ENCODE measurements at places on chromosomes 3 and 15.

DNA sequence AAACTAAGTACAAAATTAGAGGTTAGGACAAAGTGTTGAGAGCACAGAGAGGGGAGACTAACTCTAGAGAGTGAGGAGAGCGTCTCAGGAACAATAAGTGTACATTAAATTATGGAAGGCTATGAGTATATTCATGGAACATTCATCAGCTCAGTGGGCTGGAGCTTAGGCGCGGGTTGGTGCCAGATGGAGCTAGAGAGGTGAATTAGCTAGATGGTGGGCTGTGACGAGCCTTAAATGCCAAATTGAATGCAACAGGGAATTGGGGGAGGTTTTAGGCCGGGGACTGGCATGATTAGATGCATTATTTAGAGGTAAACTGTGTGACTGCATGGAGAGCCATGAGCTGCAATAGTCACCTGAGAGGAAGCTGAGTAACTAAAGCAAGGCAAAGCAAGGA lies 97.1 kb downstream of the TMEM108 start:
- DNase-seq, result no peak

GRCh38 chr3:16182612-16183011 lies 8.1 kb downstream of the GALNT15 start:
- DNase-seq, result no peak

- DNase-seq, result no peak
Observed at GRCh38 chr3:70488131-70488530, 175.7 kb upstream of the MDFIC2 start.

DNA sequence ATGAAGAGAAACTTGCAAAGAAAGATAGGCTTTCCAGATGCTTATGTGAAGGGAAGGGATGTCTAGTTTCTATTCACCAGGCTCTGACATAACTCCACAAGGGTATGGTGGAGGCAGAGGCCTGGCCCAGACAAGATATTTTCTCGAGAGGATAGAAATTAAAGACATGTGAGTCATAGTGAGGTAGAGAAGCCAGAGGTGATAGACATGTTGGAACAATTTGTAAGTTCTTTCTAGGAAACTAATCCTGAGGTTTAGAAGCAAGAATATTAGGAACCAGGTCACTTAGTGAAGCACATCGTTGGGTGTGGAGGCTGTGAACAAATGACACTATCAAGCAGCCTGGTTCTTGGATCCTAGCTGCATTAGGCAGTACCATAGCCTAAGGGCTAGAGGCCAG lies 176.9 kb downstream of the BBX start:
- DNase-seq, result no peak

- DNase-seq, result no peak
Observed at GRCh38 chr3:11906407-11906806, 59.7 kb upstream of the TAMM41 start.

GRCh38 chr3:124761250-124761796 lies 31.1 kb downstream of the UMPS start:
- DNase-seq, result peak; percentile 70

GRCh38 chr15:38587214-38587613 lies 22.6 kb upstream of the RASGRP1 start:
- no peak for DNase-seq

- DNase-seq, result no peak
Observed at GRCh38 chr3:153354641-153355040, 192.6 kb downstream of the RAP2B start.

DNA sequence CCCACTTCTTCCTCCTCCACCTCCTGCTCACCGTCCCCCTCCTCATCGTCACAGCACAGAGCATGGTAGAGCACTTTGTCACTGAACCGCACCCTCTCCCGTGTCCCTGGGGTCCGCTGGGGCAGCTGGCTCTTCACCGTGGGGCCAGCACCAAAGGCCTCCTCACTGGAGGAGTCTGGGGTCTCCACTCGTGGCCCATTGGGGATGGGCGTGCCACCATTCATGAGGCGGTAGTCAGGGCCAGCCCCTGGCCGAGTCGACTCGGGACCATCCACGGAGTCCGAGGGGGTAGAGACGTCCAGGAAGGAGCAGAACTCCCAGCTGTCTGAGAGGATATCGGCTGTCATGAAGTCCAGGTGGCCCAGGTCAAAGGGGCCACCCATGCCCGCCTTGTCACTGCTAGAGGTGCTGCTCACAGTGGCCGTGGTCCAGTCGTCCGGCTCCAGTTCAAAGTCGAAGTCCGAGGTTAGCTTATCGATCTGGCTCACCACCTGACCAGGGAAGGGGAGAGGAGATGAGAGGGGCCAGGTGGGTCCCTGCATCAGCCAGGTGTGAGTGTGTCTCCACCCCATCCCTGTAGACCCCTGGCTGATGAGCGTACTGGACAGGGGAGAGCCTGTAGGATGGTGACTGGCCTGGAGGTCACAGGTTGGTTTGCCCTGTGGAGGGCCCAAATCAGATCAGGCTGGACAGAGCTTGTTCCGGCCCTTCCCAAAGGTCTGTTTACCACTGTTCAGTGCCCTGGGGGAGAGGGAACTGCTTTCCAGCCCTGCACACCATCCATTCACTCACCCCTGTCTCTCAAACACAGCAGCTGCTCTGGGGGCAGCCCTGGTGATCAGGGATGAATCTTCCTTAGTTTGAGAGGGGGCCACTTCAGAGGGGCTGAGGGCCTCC lies 12.8 kb downstream of the INSYN1 start:
- no peak for DNase-seq

DNA sequence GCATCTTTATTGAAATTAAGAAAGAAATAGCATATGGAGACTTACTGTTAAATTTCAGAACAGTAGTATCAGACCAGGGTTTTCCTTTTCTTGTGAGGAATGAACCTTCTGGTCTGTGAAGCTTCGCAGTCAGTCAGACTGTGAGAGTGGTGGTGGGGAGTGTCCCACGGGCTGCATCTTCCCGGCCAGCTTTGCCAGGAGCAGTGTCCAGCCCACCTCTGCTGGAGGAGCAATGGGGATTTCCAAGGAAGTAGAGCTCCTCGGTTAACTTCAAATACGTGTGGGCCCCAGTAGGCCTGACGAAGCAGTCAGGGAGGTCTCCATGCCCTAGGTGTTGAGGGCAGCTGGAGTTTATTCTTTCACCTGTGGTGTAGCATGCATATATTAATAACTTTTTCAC lies 40.9 kb upstream of the FBXL22 start:
- DNase-seq, result no peak

DNA sequence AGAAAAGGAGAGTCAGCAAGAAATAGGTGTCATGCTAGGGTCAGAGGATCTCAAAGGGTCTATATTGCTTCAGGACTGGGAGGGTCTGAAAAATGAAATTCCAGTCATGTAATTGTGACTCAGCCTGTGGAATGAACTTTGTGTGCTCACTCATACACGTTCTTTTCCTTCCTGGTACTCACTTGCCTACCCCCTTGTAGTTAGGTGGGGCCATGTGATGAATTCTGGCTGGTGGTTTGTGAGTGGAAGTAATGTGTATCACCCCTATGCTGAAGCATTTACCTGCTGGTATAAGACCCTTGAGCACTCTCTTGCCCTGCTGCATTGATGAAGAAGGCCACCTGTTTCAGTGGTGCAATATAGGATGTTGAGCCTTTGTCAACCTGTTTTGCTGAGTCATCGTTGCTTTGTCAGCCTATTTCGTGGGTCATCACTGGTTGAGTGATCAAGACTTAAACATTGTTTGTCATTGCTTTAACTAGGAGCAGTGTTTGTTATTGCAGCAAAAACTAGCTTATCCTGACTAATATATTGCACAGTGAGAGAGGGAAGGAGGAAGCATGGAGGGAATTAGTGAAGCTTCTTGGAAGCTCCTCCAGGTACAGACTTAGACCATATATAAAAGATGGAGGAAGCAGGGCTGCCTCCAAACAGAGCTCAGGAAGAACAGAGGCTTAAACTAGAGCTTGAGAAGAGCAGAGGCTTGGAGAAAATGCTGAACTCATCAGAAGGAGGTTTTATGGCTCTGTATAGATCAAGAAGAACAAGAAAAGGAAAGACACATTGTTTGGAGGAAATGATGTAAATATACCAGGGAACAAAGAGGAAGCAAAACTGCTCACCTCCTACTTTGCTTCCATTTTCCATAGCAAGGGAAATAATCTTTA lies 28.9 kb downstream of the TLNRD1 start:
- no peak for DNase-seq

GRCh38 chr15:44711743-44712345 lies 527 bp downstream of the B2M start:
- DNase-seq, result no peak

GRCh38 chr3:74904646-74905045 lies 290.2 kb upstream of the CNTN3 start:
- no peak for DNase-seq

- DNase-seq, result no peak
Observed at GRCh38 chr3:37864904-37865303, 3.2 kb downstream of the CTDSPL start.

GRCh38 chr3:9784965-9785364 lies 7.3 kb downstream of the TADA3 start:
- no peak for DNase-seq

DNA sequence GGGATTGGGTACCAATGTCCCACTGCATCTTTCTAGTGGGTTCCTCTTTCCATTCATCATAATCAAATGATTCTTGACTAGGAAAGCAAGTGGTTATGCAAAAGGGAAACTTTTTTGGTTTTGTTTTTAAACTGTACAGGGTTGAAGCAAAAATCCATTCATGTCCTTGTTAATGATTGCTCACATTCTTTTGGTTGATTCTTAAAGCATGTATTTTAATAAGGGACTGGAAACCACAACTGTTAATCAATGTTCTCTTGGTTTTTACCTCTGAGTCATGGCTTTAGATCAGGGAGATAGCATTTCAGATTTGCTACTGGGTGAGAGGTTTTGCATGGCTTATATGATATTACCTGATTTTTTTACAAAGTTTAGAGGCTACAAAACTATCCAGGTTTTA lies 371.7 kb upstream of the RGMA start:
- DNase-seq, result no peak

DNA sequence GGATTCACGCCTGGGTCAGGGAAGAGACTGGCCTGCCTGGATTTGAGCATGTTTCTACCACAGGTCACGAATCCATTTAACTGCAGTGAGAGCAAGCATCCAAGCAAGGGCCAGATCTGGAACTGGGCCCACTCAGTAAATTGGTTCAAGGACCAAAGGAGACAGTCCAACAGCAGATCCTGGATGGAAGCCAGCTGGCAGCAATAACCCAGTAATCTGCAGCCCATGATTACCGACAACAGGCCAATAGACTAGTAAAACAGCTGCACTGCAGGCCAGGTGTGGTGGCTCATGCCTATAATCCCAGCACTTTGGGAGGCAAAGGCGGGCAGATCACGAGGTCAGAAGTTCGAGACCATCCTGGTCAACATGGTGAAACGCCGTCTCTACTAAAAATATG lies 11.8 kb downstream of the SAMD7 start:
- no peak for DNase-seq

- DNase-seq, result no peak
Observed at GRCh38 chr15:101272584-101272983, 4.7 kb downstream of the SELENOS start.

- peak; percentile 22 for DNase-seq
Observed at GRCh38 chr3:154430014-154430413, at the start of gene GPR149. TSS of gene GPR149 (minus strand) at chr3:154430190. CDS start at chr3:154429615, 575 bp downstream.

DNA sequence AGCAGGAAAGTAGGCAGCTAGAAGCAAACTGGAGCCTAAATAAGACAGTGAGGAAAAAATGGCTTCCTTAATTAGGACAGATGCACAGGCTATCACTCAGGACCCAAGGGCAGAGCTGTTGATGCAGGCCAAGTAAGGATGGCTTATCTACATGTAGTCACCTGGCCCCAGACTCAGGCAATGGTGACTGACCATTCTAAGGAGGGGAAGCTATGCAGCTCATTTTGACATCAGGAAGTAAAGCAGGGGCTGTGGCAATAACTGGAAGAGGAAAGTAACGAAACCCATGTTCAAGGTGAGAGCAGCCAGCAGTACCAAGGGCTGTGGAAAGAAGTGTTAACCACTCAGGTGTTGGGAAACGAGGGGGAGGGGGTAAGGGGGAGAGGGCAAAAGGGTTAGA lies 16.2 kb downstream of the ACAD11 start:
- no peak for DNase-seq

GRCh38 chr3:149393345-149394160 lies 16.1 kb upstream of the TM4SF1 start:
- no peak for DNase-seq

DNA sequence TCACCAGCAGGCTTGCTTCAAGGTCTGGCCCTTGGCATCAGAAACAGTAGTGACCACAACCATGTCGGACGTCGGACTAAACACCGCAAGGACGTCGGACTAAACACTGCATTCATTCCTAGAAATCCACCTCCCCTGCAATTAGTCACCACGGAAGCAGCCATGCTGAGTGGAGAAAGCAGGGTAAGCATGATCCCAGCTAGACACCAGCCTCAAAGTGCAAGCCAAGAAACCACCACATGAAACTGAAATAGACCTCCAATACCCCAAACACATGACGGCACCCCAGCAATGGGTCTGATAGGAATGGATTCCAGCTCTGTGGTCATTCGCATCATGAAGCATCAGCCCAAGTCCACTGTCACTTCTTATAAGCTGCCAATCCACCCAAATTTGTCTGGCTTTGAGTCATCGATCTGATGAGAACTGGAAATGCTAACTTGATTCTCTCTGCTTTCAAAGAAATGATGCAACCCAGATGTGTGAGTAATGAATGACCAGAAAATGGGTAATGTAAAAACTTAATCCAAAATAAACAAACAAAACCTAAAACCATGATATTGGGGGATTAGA lies 348.3 kb upstream of the TMCO5A start:
- peak; percentile 96 for DNase-seq

- no peak for DNase-seq
Observed at GRCh38 chr3:150494411-150494977, 51.8 kb downstream of the SERP1 start.

- DNase-seq, result no peak
Observed at GRCh38 chr3:32372213-32372490, 19.5 kb upstream of the CMTM7 start.

GRCh38 chr15:51313074-51313393 lies 25.4 kb downstream of the CYP19A1 start:
- DNase-seq, result no peak

DNA sequence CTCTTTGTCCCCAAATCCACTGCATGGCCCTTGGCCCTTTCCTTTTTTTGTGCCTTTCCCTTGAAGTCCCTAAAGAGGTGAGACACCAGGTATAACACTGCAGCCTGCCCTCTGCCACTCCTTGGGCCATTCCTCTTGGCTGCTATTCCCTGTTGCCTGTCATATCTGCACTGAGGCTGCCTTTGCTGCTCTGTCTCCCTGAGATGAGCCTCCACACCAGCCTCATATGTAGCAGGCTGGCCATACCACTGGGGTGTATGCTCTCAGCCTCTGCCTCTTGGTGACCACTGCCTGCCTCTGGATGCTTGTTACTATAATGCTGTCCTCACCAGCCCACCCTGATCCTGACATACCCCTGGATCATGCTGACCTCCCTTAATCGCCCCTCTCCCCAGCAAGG lies 252.0 kb downstream of the CLSTN2 start:
- no peak for DNase-seq

Data from non-pigmented ciliary epithelial cell (primary cell).